Left renal cortex interstitium (tissue), 4 donors: ENCODE measurements at places on chromosomes 2 and 18.

- DNase-seq, result no peak
These were observed 31.5 kb upstream of the SIX2 start for GRCh38 chr2:45040786-45041185.

DNA sequence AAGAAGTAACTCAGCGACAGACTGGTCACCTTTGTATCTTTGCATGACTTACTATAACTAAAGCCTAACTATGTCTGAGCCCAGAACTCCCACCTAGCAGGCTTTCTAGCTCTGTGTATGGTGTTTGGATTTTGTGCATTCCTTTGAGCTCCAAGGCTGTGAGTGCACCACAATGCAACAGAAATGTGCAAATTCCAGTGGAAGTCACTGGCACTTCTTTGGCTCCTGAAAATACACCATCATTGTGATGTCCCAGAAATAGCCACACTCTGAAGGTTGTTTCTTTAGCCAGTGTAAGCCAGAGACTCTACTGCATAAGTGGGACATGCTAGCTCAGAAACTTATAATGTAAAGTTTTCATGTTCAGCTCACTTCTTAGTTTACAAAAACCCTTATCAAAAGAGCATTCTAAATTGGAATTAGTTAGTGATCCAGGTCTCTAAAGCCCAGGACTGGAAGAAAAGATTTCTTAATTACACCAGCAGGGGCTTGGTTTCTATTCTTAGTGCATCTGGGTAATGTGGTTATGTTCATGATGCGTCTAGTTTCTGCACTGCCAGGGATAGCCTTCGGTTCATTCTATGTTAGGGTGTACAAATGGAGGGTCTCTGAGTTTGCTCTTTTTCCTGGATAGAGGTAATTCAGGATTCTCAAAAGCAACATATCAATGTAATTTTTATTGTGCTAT, 1239.5 kb upstream of the ZEB2 start:
- DNase-seq, result no peak

GRCh38 chr2:23593752-23594459, 208.9 kb downstream of the KLHL29 start:
- no peak for DNase-seq

- no peak for DNase-seq
These were observed 302.9 kb downstream of the LRRTM1 start for GRCh38 chr2:80001701-80002101.

GRCh38 chr2:108538000-108538625, 3.8 kb downstream of the LIMS1 start:
- DNase-seq, result no peak

DNA sequence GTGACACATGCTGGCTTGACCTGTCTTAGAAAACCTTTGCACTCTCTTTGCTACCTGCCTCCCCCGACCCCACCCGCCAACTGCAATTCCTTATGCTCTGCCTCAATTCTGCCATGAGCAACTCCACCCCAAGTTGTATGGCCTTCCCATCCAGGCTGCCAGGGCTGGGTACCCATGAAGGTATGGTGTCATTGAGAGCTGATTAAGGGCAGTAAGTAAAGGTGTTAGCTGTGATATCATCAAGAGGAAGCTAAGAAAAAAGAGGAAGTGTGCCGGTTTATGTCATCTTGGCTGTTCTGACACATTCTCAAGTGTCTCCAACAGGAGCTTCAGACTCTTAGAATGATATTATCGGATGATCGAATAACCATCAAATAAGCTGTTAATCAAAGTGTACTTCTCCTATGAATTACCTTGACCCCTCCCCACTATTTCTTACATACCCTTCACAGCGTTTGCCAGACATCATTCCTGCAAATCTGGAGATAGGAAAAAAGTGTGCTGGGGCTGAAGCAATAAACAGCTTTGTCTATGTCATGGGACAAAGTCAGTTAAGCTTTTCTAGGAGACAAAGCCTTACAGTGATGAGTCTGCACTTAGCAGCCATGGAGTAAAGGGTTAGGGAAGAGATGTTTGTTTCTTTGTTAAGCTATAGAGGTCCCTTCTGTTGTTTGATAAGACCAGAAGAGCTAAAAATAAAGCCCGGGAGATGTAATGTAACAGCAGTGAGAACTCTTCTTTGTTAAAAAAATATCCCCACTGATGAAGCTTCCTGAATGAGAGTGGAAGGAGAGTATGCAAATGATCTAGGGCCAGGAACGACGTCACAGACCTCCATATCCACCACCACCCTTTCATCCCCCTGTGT, 40.4 kb upstream of the SMAD2 start:
- no peak for DNase-seq

DNA sequence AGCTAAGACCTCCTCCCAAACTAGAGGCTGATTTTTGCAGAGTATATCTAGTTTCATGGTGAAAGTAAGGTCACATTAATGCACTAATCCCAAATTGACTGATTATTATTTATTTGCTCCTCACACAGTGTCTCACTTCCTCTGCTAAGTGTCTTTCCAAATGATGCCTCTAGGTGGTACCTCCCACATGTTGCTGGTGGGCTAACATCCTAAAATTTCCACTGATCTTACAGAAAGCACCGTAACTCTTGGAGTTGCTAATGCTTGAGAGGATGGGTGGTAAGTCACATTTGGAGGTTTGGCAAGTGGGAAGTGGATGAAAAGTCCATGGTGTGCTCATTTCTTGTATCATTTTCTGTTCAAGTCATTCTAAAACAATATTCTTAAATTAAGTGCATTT, 428.7 kb upstream of the GYPC start:
- DNase-seq, result no peak

- DNase-seq, result no peak
These were observed 307.7 kb upstream of the REV1 start for GRCh38 chr2:99797475-99797874.

DNA sequence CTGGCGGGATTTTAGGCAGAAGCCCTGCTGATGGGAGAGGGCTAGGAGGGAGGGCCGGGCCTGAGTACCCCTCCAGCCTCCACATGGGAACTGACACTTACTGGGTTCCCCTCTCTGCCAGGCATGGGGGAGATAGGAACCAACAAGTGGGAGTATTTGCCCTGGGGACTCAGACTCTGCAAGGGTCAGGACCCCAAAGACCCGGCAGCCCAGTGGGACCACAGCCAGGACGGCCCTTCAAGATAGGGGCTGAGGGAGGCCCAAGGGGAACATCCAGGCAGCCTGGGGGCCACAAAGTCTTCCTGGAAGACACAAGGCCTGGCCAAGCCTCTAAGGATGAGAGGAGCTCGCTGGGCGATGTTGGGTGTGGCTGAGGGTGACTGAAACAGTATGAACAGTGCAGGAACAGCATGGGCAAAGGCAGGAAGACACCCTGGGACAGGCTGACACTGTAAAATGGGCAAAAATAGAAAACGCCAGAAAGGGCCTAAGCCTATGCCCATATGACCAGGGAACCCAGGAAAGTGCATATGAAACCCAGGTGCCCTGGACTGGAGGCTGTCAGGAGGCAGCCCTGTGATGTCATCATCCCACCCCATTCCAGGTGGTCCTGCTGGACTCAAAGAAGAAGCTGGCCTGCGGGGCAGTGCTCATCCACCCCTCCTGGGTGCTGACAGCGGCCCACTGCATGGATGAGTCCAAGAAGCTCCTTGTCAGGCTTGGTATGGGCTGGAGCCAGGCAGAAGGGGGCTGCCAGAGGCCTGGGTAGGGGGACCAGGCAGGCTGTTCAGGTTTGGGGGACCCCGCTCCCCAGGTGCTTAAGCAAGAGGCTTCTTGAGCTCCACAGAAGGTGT, 8.5 kb downstream of the PROC start:
- DNase-seq, result no peak

- peak; percentile 7 for DNase-seq
These were observed 4.7 kb downstream of the EEF1B2 start for GRCh38 chr2:206164261-206164862.

DNA sequence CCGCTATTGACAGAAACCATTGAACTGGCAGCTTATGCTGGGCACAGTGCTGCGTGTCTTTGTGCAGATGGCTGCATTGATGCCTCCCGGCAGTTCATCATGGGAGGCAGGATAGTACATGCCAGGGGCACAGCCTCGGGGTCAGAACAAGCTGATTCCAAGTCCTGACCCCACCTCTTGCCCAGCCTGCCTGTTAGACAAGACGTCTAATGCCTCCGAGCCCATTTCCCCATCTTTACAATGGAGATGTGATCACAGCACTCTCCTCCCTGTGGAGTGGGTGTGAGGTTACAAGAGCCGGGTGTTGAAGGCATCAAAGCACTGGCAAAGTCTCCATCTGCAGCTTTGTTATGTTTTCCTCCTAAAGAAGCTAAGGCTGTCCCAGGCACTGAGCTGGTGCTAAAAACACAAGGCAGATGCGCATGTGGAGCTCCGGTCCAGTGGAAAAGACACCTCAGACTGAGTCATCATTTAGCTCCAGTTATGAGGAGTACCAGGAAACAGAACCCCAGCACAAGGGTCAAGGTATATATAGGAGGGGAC, 125.7 kb upstream of the EPAS1 start:
- DNase-seq, result no peak

DNA sequence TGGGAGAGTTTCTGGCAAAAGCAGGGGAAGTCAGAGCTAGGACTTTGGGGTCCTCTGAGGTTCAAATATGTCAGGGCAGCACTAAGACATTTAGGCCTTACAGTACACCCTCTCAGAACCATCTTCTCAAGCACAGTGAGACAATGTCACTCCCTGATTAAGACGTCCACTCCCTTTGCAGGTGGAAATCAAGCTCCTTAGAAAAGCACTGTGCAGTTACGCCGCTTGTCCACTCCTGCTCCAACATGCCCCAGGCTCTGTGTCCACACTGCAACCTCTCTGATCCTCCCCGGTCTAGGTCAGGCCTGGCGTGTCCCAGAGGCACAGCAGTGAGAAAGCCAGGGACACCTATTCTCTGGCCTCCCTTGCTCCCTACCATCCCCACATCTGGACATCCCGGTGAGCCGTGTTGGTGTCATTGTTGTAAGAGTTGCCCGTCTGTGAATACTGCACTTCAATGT, 528.6 kb upstream of the ID2 start:
- no peak for DNase-seq

GRCh38 chr2:3420769-3421397, 41.4 kb downstream of the TRAPPC12 start:
- DNase-seq, result no peak

DNA sequence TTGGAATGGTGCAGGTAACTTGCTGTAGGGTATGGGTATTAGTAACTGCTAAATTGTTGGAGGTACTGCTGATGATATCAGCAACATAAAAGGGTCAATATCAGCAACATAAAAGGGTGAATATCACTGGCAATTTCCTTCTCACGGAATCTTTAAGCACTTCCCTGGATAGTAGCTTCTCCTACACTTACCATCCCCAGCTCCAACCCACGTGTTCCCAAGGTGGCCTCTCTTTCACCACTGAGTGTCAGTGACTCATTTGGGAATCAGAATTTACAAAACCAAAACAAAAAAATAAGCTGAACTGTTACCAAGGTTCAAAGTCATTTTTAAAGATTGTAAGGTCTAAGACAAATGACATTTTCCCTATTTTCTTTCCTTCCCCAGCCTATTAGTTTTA, 70.8 kb downstream of the LRP2 start:
- no peak for DNase-seq

- DNase-seq, result no peak
These were observed 807 bp downstream of the GAREM1 start for GRCh38 chr18:32469691-32470459.

DNA sequence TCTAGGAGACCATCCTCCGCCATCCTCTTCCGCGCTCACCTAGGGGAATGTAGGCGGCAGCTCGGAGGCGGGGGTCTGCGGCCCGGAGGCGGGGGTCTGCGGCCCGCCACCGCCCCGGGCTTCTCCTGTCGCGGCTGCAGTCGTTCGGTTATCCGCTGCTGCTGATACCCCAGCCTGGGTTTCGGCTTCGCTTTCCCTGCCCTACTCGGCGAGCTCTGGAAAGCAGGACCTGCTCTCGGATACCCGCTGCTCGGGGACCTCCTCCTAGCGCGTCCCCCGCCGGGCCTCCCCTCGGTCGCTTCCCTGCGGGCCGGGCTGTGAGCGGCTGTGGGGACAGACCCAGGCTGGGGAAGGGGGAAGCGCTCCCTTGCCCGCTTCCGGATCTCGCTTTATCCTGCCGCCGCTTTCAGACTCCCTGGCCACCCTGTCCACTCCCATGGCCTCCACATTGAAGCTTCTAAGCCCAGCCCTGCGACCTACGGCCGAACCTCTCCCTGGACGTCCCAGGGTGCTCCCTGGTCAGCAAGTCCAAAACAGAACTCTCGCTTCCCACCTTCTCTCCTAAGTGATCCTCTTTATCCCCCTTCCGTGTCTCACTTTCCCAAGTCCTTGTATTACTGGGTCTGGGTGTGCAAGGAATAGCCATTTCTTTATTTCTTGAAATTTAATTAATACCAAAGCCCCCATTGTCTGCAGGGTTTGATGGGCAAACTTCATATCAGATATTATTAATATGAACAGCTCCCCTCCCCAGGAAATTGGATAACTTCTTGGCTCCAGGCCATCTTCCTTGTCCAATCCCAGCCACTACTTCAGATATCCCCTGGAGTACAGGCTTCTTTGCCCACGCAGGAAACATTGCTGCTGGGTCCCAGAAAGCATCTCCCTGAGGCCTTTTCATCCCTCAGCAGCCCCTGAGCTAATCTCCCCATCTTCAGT, 769 bp downstream of the FKBP1B start:
- DNase-seq, result no peak

GRCh38 chr2:55917117-55917516, 6.5 kb downstream of the EFEMP1 start:
- no peak for DNase-seq

GRCh38 chr18:62881509-62882016, 166.2 kb downstream of the PHLPP1 start:
- no peak for DNase-seq

DNA sequence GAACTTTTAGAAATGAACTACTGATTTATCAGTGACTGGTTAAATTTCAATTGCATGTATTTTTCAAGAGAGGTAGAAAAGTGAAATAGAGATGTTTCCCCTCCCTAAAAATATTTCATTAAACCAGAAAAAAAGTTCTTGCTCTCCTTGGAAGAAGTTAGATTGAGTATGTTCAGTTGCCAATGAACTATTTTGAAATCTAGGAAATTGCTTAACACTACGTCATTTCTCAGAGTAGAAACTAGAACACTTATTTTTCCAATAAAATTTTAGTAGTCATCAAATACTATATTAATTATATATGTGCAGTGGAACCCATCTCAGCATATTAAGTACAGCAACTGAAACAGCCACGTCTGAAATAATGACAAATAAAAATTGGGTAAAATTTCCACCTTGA, 51.8 kb upstream of the STAT1 start:
- DNase-seq, result no peak

- DNase-seq, result no peak
These were observed 115.2 kb downstream of the TTC32 start for GRCh38 chr2:19786408-19787058.

- DNase-seq, result no peak
These were observed 34.4 kb upstream of the ALKAL2 start for GRCh38 chr2:322326-322725.

- DNase-seq, result no peak
These were observed 131.5 kb upstream of the STON1 start for GRCh38 chr2:48398285-48399002.

GRCh38 chr2:57906152-57906732, 140.4 kb upstream of the VRK2 start:
- peak; percentile 2 for DNase-seq
